HS-27A (cell line): ENCODE measurements at places on chromosomes 12 and 14.

DNA sequence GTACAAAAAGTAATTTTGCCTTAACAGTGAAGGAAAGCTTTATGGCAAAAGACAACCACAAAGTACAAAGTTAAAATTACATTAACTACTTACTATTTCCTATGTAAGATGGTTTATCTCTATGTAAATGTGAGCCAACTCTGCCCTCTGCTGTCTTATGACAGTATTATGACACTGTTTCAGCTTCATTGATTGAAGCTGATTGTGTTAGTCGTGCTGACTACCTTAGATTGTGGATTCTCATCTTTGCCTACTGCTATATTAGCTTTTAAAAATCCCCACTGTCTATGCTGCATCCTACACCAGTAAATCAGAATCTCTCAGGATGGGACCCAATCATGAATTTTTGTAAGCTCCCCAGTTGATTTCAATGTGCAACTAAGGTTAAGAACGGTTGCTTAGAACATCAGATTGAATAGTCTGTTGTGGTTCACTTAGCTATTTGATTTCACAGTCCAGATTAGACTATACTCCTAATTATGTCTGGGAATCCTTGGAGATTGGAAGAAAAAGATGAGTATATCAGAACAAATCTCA, 12.2 kb upstream of the SPTB start:
- DNase-seq = peak; percentile 41

DNA sequence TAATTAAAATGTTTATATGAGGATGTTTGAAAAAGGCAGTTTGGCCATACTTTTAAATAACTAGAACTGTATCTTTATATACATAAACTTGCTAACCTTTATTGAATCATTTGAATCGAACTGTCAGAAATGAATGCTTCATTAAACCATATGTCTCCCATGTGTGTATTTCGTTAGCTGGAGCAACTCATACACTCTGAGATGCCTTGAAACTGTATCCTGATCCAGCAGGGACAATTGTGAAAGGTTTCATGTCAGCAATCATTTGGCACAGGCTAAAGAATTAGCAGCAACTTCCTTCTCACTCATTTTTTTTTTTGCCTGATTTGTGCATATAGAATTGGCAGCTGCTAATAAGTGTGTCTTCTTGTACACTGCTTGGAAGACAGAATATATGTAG, 109.9 kb downstream of the NAV3 start:
- DNase-seq = no peak

GRCh38 chr14:91273273-91273884, 28.9 kb upstream of the GPR68 start:
- DNase-seq = no peak

- no peak for DNase-seq
Measured at GRCh38 chr12:75953312-75953906, 78.2 kb downstream of the PHLDA1 start.

- DNase-seq = peak; percentile 26
Measured at GRCh38 chr12:24496755-24497154, 452.1 kb downstream of the BCAT1 start.

DNA sequence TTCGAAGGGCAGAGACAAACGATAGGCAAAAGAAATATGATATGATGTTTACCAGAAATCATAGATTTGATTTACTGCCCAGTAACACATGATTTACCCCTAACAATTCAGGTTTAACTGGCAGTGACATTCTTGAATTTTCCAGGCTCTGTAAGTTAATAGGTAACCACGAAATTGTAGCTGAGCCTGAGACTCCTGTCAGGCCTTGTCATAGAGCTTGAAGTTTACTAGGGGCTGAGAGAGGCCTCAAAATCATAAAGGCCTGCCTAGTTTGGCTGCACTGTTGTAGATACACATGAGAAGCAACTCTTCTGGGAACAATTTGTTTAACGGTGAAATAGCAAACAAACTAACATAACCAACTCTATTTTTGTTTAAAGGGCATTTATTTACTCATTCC, 3.3 kb downstream of the ERP27 start:
- DNase-seq = no peak

GRCh38 chr14:81509321-81509720, 24.3 kb downstream of the SEL1L start:
- no peak for DNase-seq

DNA sequence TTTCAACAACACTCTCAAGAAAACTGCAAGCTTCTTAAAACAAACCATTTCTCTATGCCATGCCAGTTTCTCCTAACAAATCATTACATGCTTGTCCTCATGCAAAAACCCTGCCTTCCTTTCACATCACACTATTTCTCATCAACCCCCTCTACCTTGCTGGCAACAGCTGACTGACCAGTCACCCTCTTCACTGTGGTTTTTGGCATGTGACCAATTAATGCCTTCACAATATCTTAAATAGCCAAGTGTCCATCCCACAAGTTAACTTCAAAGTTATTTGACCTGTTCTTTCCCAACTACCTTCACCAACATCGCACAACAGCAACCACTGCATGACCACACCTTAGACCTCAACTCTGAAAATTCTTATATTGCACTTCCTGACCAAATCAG, 159.6 kb downstream of the CEP128 start:
- no peak for DNase-seq

DNA sequence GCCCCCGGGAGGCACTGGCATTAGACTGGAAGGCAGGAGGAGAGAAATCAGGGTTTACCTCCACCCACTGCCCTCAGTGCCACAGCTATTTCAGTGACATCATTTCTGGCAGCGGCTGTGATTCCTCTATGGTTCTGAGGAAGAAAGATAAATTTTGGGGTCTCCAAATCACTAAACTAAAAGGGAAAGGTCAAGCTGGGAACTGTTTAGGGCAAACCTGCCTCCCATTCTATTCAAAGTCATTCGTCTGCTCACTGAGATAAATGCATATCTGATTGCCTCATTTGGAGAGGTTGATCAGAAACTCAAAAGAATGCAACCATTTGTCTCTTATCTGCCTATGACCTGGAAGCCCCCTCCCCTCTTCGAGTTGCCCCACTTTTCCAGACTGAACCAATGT, 14.0 kb upstream of the CRY1 start:
- DNase-seq = no peak

GRCh38 chr14:82075566-82075965, 541.9 kb upstream of the SEL1L start:
- no peak for DNase-seq

GRCh38 chr12:14954269-14954668, 7.1 kb downstream of the ARHGDIB start:
- DNase-seq = no peak

GRCh38 chr12:80553316-80553715, 109.3 kb downstream of the PTPRQ start:
- peak; percentile 73 for DNase-seq

- no peak for DNase-seq
Measured at GRCh38 chr12:102096855-102097254, 23.1 kb downstream of the NUP37 start.

GRCh38 chr12:67795236-67795635, 146.7 kb downstream of the DYRK2 start:
- no peak for DNase-seq

DNA sequence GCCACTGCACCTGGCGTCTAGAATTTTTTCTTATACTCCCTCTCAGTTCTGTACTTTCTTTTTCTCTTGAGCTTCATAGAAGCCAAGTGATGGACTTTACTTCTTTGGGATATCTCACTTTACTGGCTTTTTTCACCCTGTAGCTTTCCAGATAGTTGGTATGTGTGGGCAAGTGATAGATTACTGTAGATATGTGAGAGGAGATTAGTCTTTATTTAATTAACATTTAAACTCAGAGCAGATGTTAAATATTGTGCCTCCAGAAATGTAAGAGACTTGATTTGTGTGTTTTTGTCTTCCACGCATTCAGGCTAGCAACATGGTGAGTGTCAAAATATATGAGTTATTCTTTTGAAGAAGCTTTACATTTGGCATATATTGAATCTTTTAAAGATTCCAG, 39.5 kb upstream of the SLC17A8 start:
- DNase-seq = no peak

- DNase-seq = no peak
Measured at GRCh38 chr14:23364164-23365035, 572 bp downstream of the EFS start.

DNA sequence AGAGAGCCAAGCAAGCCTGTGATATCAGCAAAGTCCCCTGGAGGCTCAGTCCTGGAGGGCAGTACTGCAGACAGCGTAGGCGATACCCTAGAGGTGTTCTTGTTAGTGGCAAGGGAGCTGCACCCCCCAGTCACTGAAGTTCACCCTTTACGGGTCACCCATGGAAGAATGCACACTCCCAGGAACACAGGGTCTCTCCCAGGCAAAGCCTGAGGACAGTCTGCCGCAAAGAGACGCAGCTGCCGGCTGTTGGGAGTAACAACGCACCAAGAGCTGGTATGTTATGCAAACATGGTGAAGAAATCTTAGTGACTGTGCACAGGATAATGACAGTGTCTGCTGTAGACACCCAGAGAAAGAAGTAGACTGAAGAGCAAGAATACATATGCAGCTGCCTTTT, 43.5 kb upstream of the NOS1 start:
- DNase-seq = no peak

DNA sequence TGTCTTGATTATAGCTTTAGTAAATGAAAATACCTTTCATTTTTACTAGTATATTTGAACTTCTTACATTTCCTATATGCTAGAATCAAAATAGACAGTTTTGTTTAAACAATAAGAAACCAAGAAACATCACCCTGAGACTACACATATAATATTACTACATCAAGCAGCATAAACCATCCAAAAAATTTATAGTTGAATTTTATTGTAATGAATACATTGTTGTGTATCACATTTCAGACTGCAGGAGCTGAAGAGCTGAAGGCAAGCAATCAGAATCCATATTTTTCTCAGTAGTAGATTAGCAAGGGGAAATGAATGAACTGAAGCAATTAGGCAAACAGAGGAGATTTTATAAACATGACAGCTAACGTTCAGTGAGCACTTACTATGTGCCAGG, 379.2 kb downstream of the BTG1 start:
- no peak for DNase-seq

GRCh38 chr14:63277591-63278183, 41.0 kb downstream of the GPHB5 start:
- no peak for DNase-seq

DNA sequence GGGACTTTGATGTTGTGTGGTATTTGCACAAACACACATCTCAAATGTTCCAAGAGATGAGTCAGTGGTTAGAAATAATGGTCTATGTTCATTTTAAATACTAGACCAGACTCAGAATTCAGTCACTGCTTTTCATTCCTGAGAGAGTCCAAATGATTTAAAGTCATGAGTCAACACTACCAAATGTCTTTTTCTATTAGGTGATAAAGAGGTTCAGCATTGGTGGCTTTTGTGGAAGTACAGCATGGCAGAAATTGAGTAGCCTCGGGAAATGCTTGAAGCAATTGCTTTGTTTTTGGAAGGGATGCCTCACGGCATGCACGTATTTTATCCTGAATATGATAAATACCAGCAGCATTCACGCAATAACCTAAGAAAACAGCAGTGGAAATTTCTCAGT, 115.7 kb downstream of the DIO2 start:
- DNase-seq = peak; percentile 23

DNA sequence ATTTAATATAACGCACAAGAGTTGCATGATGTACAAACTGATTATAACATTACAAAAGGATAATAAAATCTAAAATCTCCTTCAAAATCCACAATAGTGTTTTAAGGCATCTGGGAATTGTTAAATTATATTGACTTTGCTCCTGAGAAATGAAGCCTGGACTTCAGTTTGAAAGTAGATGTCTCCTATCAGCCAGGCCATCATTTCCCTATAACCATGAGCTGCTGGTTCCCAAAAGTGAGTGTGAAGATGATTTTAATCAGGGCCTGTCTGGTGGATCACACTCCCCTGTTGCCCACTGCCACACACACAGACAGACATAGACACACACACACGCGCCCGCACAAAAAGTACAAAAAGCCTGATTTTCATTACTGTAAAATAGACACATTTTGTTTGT, 480.7 kb downstream of the RPS29 start:
- no peak for DNase-seq

DNA sequence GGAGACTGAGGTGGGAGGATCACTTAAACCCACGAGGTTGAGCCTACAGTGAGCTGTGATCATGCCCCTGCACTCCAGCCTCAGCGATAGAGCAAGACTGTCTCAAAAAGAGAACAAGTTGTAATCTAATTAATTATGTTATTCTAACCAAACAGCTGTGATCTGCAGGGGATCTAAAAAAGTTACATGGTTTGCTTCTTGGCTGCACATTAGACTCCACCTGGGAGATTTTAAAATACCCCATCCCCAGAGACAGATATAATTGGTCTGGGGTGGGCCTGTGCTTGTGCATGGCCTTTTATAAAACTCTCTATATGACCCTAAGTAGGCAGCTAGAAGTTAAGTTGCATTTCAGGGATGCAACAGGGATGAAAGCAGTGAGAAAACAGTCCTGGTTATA, 76.7 kb downstream of the SCAF11 start:
- no peak for DNase-seq

DNA sequence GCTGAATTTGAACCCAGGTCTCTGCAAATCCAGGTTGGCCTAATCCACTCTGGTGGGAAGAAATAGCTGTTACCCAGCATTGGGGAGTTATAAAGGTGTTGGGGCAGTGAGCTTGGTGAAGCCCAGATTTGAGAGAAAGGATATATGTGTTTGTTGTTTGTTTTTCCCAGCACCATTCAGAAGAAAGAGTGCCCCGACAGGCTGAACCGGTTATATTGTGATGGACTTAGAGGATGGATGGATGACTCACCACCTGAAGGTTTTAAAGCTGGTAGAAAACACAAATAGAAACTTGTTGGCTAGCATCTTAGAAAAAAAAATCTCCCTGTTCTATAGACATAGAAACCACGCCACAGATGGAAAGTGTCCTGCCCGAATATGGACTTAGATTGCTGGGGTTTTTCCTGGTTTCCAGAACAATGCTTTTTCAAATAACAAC, 404.6 kb downstream of the MED13L start:
- no peak for DNase-seq

DNA sequence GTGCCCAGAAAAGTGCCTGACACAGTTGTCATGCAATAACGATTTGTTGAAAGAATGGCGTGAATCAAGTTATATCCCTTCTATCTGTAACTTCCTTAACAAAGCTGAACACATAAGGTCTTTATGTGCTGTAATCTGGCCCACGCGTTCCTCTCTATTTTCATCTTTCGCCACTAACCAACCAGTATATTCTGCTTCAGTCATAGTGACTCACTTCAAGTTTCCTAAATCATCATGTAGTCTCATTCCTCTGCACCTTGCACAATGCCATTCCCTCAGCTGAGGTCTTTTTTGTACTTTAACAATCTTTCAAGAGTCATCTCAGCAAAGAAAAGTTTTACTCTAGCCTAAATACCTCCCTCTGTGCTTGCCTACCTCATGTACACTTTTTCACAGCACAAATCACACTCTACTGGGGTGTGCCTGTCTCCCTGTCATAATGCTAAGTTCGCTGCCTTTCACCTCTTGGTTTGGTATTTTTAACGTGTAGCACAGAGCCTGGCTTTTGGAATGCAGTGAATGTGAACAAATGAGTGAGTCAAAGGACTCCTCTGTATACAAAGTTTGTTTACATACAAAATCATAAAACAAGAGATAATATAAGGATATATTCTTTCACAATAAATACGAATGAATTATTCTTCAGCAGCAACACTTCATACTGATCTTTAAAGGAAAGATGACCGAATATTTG, 2.9 kb upstream of the CMAS start:
- DNase-seq = no peak
